LoVo (cell line): ENCODE measurements at places on chromosomes 4 and X.

DNA sequence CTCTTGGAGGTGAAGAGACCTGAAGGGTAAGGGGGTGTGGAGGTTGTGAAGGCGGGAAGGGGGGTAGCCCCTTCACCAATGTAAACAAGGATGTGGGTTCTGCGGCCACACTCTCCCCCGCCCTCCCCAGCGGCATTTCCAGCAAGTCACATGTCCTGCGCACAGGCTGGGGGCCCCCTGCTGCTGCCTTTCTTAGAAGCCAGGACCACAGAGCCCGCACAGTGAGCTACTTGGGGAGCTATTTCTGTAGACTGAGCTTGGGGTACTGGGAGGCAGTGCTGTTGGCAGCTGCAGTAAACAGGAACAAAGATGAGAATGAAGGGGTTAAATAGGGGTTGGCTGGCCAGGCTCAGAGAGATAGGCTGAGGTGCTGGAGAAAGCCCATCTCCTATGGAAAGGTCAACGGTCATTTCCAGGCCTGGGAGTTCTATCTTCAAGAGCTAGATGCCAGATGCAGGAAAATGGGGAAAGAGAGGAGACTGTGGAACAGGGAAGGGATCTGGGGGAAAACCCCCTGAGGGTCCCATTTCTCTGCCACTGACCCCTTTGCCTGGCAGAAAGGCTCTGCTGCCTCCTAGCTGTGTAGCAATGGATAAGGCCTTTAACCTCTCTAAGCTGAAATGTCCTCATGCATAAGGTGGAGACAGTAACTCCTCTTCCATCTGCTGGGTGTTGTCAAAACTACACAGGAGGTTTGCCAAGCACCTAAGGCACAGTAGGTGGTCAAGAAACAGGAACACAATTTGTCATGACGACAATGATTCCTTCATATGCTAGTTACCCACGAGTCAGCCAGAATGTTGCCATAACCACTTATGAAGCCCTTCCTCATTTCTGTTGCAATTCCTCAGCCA, 18.5 kb upstream of the PIM2 start:
- DNase-seq: no peak

- DNase-seq: no peak
These were observed 20.9 kb upstream of the KLHL8 start for GRCh38 chr4:87241336-87241735.

DNA sequence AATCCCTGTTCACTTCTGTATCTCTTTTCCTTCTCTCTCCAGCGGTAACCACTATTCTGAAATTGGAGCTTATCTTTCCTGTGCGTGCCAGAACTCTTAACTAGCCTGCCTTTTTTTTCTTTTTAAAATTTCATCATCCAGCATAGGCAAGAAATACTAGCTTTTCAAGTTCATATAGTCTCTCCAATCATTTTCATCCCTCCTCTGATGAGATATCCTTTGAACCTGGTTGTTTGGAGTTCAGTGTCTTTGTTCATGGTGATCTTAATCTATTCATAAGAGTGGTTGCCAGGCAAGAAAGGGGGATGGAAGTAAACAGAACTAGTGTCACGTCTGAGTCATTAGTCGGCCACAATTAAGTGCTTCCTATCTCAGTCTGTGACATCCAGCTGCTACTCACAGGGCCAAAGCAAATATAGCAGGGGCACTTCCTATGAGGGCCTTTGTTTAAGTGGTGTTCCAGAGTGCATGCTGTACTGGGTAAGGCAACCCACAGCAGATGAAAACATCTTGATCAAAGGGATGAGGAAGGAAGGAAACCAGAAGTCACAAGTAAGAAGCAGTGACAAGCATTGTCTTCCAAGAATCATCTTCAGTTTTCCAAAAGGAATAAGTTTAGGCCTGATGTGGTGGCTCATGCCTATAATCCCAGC, 56.4 kb upstream of the XIAP start:
- peak; percentile 76 for DNase-seq

DNA sequence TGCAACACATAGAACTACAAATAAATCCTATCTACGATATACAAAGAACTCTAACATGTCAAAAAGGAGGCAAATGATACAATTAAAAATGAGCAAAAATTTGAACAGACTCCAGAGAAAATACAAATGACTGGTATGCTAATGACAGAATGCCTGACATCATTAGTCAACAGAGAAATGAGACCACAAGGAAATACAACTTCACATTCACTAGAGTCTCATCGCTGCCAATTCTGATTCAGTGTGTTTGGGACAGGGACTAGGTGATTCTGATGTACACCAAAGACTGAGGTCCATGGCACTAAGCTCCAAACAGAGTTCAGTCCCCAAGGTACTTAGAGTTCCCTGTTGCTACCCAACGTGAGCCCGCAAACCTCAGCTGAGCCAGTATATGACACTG, 23.4 kb downstream of the SLC2A9 start:
- DNase-seq: no peak

DNA sequence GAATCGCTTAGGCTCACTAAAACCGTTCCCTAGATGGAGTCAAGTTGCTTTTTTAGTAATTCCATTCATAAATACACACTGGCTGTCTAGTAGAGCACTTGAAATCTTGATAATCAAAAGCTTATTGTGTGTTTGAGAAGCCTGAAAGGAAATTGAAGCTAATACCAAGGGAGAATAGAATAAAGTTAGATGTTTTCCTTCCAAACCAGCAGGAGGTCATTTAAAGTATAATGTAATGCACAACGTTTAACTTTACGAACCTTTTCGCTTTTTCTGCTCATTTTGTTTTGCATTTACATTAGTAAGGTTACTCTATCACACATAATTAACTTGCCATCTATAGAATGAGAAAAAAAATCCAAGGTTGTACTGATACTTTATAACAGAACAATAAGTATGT, 440.9 kb downstream of the NKX6-1 start:
- DNase-seq: no peak
